ENCODE measurements at places on chromosomes 11 and 22.

GRCh38 chr22:24232124-24232523 lies 12.8 kb downstream of the GGT5 start:
- DNase-seq = no peak

DNA sequence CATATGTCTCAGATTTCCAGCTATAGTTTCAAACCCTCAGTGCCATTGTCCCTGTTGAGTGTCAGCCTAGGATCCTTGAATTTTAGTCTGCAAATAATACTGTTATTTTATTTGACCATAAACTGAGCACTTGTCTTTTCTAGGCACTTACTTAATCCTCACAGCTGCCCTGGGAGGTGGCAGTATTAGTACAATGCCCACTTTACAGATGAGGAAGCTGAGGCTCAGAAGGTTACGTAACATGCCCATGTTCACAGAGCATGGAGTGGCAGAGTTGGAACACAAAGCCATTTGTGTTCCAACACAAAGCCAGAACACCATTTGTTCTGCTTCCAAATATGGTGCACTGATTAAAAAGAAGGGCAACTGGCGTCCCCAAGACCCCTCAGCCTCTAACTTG lies 38.2 kb upstream of the ALX4 start:
- no peak for DNase-seq

DNA sequence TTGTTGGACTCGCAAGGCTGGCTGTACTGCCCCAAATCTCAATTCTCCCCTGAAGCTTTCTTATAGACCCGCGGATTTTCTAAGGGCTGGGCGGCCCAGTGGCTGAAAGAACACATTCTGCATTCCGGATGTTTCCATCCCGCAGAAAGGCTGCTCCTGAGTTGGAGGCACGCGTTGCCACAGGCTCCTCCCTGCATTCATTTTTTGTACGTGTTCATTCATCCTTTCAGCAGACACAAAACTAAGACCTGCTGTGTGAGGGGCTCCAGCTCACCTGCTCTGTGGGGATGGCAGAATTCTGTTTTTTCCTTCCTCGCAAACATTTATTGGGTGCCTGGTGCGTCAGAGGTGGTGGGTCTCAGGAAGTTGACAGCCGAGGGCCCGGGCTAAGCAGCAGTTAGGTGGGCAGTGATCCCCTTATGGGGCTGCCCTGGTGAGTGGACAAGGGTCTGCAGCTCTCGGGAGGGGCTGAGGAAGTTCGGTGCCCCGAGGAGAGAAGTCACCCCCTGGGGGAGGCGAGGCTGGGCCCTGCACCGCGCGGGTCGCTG lies 23.7 kb downstream of the SHANK3 start:
- DNase-seq = no peak

- no peak for DNase-seq
Observed at GRCh38 chr11:123588117-123588863, 66.1 kb downstream of the SCN3B start.

DNA sequence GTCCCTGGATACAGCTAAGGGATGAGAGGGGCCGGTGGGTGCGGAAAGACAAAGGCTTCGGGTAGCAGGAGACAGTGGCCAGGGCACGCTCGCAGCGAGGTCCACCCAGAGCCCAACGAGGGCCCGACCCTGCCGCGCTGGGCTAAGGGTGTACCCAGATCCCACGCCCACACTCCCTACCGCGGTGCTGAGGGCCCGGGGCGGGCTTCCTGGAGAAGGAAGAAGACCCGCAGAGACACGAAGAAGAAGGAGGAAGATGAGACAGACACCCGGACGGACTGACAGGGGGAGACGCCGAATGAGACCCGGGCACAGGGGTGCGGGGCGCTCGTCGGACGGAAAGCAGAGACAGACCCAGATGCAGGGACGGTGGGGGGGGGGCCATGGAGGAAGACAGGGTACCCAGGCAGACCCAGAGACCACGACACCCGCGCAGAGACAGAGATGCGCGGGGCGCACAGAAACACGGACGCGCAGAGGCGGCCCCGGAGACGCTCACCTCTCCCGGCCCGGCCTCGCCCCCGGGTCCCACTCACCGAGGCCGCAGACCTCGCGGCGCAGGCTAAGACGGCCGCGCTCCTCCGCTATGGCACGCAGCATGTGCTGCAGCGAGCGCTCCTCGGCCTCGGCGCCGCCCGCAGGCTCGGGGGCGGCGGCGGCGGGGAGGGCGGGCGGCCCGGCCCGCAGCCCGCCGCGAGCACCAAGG lies 437 bp downstream of the KIAA0930 start:
- no peak for DNase-seq

DNA sequence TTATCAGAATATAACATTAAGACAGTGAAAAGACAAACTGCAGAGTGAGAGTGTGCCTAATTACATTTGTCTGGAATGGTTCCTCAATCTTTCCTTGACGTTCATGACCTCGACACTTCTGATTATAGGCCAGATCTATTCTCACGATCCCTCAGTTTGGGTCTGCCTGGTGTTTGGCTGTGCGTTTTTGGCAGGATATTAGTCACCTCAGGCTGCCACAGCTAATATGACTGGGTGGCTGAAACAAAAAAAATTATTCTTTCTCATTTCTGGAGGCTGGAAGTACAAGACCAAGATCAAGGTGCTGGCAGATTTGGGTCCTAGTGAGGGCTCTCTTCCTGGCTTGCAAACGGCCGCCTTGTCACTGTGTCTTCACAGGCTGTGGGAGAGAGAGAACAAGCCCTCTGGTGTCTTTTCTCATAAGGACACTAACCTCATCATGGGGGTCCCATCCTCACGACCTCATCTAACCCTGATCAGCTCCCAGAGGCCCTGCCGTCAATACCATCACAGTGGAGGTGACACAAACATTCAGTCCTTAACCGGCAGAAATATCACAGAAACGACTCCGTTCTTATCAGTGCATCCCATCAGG lies 23.2 kb downstream of the IFITM10 start:
- DNase-seq = no peak

GRCh38 chr22:43000441-43001175 lies 14.3 kb downstream of the PACSIN2 start:
- DNase-seq = no peak

DNA sequence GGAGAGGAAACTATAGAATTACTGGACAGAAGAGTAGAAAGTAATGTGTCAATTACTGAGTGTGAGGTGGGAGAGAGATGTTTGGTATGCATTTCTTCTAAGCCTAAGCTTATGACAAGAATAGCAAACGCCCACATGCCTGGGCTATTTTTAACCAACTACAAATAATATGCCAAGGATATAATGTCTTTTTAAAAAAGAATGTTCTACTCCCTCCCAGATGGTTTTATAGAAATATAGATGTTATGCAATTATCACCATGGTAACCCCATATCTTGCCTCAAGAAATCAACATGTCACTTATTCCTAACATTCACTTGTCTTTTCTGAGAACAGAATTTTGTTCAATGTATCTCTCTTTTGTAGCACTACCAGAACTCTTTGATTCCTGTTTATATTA lies 996.7 kb upstream of the CHORDC1 start:
- no peak for DNase-seq

GRCh38 chr11:15204711-15205110 lies 90.0 kb downstream of the INSC start:
- DNase-seq = no peak

- DNase-seq = no peak
Observed at GRCh38 chr11:23124996-23125395, 264.7 kb upstream of the CCDC179 start.

DNA sequence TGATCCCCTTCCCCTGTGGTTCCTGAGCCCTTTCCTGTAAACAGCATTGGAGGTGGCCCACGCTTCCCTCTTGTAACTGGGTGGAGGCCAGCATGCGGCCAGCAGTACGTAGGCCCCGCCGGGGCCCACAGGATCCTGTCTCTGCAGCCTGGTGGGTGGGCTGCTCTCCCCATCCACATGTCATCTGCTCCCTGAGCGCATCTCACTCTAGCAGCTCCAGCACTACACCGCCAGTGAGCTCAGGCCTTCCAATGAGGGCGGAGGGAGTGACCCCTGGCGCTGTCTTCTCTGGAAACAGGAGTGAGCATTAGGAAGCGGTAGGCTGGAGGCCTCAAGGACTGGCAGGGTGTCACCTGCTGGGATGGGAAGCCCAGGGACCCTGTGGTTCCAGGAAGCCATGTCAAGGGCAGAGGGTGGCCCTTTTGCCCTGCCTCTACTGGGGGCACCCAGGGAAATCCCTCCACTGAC lies 363.9 kb downstream of the TBC1D22A start:
- no peak for DNase-seq

DNA sequence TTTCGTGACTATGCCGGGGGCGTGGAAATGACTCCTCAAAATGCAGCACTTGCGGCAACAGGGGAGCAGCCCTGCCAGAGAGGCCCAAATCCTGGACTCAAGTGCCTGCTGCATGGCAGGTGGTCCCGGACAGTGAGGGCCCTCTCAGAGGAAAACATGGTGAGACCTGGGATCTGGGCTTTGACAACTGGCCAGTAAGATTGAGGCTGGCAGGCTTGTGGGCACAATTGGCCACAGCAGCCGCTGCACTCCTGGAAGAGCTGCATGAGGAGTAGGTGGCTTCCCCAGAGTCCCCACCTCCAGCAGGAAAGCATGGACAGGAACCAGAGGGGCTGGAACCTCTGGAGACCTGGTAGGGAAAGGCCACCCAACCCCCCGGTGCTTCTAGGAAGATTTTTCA lies 13.4 kb downstream of the LINC01488 start:
- DNase-seq = no peak

DNA sequence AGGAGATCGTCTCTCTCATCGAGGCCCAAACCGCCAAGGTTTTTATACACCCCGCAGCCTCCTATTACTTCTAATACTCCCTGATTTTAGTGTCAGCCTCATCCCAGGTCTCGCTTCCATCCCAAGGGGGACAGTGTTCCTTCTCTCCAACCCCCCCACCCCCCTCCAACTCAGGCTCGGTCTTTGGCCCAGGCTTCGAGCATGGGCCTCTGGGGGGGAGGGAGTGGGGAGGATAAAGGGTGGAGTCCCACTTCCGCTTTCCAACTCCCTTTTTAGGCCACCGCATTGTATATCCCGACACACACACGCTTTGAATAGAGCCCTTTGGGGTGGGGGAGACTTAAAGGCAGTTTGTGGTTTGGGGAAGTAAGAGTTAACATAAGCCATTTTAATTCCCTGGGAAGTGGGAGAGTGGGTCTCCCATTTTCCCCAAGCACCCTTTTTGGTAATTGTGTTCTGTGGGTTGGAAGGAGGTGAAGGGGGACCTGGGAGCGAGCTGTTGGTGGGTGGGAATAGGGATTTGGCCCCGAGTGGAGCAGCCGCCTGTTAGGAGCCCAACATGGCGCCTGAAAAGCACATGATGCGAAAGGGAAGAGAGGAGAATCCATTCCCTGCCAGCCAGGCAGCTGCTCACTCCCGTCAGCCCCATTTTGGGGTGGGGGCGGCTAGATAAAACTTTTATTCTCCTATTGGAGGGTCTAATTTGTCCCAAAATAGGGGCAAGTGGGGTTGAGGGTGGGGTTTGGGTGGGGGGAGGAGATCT lies 844 bp downstream of the PCF11 start:
- peak; percentile 15 for DNase-seq

DNA sequence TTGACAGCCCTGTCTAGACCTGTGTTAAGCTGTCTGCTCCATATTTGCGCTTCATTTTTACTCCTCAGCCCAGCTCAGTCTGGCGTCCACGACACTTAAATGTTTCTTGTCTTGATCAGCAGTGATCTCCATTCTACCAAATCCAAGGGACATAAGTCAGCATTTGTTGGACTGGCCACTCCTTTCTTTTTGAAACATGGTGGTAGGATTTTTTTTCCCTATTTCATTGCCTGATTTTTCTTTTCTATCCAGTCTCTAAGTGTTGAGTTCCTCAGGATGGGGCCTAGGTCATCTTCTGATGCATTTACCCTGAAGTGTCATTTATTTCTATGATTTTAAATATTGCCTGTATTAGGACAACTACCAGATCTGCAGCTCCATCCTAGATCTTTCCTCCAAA lies 873 bp downstream of the NCAPH2 start:
- no peak for DNase-seq

GRCh38 chr11:14240221-14240620 lies 118.8 kb downstream of the RRAS2 start:
- no peak for DNase-seq

GRCh38 chr11:112017538-112017937 lies 7.7 kb upstream of the DLAT start:
- no peak for DNase-seq

- no peak for DNase-seq
Observed at GRCh38 chr11:60158636-60159035, 24.2 kb downstream of the MS4A6A start.

DNA sequence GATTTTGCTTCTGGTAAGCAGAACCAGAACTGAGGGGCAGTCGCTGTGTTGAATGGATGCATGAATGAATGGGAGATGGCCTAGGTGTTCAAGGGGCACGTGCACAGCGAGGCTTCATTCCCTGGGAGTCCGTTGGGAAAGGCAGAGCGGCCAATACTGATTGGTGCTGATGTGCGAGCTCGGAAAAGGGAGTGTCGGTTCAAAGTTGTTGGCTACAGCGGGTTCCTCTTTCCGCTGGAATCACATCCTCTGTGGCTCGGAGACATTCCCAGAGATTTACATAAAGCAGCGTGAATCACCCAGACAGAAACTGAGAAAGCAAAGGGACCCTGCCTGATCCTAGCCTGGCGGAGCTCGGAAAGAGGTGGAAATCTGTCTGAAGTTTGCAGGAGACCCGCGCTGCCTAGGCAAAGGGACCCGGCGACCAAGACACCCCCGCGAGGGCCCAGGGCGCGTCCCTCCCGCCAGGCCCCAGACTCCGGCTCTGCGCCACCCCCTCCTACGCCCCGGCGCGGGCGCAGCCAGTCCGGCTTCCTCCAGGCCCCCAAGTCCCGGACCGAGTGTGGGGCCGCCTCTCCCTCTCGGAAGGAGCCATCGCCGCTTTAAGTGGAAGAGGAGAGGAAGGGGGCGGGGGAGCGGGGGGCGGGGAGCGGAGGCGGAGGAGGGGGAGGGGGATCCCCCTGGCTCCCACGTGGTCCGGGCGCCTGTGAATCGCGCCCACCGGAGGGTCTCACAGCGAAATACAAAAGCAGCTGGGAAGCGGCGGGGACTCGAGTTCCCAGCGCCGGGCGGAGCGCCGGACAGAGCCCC lies at the start of gene FJX1:
TSS of gene FJX1 (plus strand) at position 774 of the 810 bp plus-strand sequence. CDS start 177 bp downstream, outside the sequence.
- no peak for DNase-seq

DNA sequence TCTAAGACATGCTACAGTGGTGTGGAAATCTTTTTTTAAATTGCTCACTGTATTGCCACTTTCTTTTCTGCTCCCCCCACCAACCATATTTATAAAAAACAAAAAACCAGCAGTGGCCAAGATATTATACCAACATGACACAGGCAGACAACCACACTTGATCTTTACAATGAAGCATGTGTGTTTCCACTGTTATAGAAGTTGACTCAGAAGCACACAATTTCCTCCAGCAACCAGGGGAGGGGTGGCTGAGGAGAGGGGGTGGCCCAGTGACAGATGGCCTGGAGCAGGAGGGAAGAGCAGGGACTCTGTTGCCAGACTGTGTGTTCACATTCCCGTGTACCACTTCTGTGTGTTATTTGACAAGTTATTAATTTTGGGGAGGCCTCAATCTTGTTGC lies 14.8 kb downstream of the CD59 start:
- no peak for DNase-seq

- no peak for DNase-seq
Observed at GRCh38 chr11:33773404-33773986, 825 bp downstream of the FBXO3 start.

GRCh38 chr11:71135112-71135511 lies 117.3 kb downstream of the SHANK2 start:
- DNase-seq = no peak

Measured in NCI-H524 treated with DMSO at 0.1 percent for 48 hours (cell line).